Left lung (tissue), 14 donors: ENCODE measurements at places on chromosomes 3 and 15. TPM values are rescaled to one million over a fixed set of nuclear protein-coding genes. Genes with fewer than 3 reads are reported as not detected.

GRCh38 chr3:36282766-36283165, 97.5 kb upstream of the STAC start:
- no peak for DNase-seq
- H3K27ac ChIP-seq, result no peak overlapping the region
- no peaks in the 10 kb centered on the region for H3K4me1 ChIP-seq
- H3K27me3 ChIP-seq, result no peaks in the 10 kb centered on the region

GRCh38 chr15:48426044-48426443, 94.8 kb downstream of the DUT start:
- DNase-seq, result no peak
- no peak overlapping the region for H3K27ac ChIP-seq
- H3K4me3 ChIP-seq, result no peak overlapping the region
- no peaks in the 10 kb centered on the region for H3K4me1 ChIP-seq
- peaks cover 40% of the 10 kb centered on the region for H3K36me3 ChIP-seq

GOLGA8S gene
- 0.29 TPM for total RNA-seq

GRCh38 chr3:119571230-119571629, 8.1 kb upstream of the ADPRH start:
- H3K4me1 ChIP-seq, result peaks cover 19% of the 10 kb centered on the region
- no peaks in the 10 kb centered on the region for H3K36me3 ChIP-seq
- H3K4me3 ChIP-seq, result no peak overlapping the region
- H3K27me3 ChIP-seq, result no peaks in the 10 kb centered on the region
- H3K27ac ChIP-seq, result peak overlapping the region; percentile 13

DNA sequence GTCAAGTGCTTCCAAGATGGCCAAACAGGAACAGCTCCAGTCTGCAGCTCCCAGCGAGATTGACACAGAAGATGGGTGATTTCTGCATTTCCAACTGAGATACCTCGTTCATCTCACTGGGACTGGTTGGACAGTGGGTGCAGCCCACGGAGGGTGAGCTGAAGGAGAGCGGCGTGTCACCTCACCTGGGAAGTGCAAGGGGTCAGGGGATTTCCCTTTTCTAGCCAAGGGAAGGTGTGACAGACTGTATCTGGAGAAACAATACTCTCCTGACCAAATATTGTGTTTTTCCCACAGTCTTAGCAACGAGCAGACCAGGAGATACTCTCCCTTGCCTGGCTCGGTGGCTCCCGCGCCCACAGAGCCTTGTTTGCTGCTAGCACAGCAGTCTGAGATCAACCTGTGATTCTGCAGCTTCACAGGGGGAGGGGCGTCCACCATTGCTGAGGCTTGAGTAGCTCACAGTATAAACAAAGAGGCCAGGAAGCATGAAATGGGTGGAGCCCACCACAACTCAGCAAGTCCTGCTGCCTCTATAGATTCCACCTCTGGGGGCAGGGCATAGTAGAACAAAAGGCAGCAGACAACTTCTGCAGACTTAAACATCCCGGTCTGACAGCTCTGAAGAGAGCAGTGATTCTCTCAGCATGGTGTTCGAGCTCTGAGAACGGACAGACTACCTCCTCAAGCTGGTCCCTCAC, 293.5 kb upstream of the SUCLG2 start:
- H3K4me3 ChIP-seq, result no peak overlapping the region
- no peak for DNase-seq
- no peaks in the 10 kb centered on the region for H3K27me3 ChIP-seq
- H3K4me1 ChIP-seq, result no peaks in the 10 kb centered on the region

DNA sequence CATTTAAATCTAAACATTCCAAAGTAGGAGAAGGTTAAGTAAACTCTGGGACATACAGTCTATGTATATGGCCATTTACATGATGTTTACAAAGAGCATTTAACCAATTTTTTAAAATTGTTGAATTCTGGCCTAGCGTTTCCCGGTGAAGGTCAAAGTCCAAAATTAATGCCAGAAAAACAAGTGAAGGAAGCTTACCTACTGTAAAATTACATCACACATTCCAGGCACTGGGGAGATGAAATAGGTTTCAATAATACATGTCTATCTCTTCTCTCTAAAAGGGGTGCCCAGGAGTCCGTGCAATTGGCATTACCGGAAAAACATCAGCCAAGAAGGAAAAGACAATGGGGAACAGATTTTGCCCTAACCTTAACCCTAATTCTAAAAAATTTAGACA, 358.8 kb downstream of the VPS13C start:
- no peak overlapping the region for H3K27ac ChIP-seq
- H3K4me1 ChIP-seq, result no peaks in the 10 kb centered on the region
- H3K36me3 ChIP-seq, result no peaks in the 10 kb centered on the region
- DNase-seq, result no peak
- no peak overlapping the region for H3K4me3 ChIP-seq
- H3K27me3 ChIP-seq, result peaks cover 7% of the 10 kb centered on the region

GRCh38 chr15:31344823-31345605, 18.4 kb downstream of the KLF13 start:
- H3K36me3 ChIP-seq, result no peaks in the 10 kb centered on the region
- peak overlapping the region; percentile 85 for H3K27ac ChIP-seq
- H3K4me1 ChIP-seq, result peaks cover 99% of the 10 kb centered on the region
- H3K27me3 ChIP-seq, result no peaks in the 10 kb centered on the region

PXYLP1 gene
- total RNA-seq, result 14.3 TPM

STAC gene
- total RNA-seq, result 14.3 TPM

GRCh38 chr3:185308126-185308754, 54.4 kb upstream of the EHHADH start:
- H3K4me3 ChIP-seq, result no peak overlapping the region
- no peaks in the 10 kb centered on the region for H3K4me1 ChIP-seq
- no peak overlapping the region for H3K27ac ChIP-seq

CGNL1 gene
- 68.1 TPM for total RNA-seq

DNA sequence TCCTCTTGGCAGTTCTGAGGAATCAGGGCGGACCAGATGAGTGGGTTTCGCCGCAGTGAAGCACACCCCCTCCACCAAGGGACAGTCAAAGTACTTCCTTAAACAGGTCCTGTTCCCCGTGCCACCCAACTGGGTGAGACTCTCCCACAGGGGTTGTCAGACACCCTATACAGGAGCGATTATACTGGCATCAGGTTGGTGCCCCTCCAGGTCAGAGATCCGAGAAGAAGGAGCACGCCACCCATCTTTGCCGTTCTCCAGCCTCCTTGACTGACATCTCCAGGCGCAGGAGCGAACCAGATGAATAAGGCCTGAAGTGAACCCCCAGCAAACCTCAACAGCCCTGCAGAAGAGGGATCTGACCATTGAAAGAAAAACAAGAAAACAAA, 108.1 kb upstream of the ZBTB20 start:
- no peak overlapping the region for H3K27ac ChIP-seq
- no peaks in the 10 kb centered on the region for H3K4me1 ChIP-seq
- no peak overlapping the region for H3K4me3 ChIP-seq
- H3K36me3 ChIP-seq, result no peaks in the 10 kb centered on the region
- H3K27me3 ChIP-seq, result no peaks in the 10 kb centered on the region

GRCh38 chr3:72008226-72008996, 223.5 kb upstream of the PROK2 start:
- H3K4me1 ChIP-seq, result peaks cover 20% of the 10 kb centered on the region
- peak overlapping the region; percentile 47 for H3K27ac ChIP-seq
- no peaks in the 10 kb centered on the region for H3K27me3 ChIP-seq
- no peaks in the 10 kb centered on the region for H3K36me3 ChIP-seq
- DNase-seq, result no peak

DNA sequence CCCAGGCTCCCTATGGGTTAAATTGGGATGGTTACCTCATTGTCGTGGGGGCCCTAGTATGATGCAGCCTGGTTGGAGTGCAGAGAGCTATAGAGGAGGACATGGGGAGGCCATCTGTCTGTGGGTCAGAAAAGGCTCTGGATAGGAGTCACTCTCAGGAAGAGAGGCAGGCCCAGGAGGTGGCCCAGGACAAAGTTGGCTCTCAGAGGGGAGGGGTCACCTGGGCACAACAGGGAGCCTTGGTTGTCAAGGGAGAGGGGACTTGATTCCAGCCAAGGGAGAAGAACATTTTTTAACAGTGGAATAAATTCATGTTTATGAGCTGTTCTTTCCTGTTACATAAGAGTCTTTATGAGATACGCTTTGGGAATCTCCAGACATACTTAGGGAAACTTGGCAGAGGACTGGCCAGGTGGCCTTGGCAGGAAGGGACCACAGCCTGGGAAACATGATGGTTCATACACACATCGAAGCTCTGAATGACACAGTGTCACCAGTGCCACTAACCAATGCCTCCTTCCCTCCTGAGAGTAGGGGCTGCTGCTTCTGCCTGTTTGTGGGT, 27.5 kb upstream of the LCTL start:
- no peak for DNase-seq
- no peak overlapping the region for H3K4me3 ChIP-seq
- no peaks in the 10 kb centered on the region for H3K27me3 ChIP-seq
- H3K27ac ChIP-seq, result no peak overlapping the region

- no peaks in the 10 kb centered on the region for H3K27me3 ChIP-seq
- no peak for DNase-seq
- H3K4me3 ChIP-seq, result no peak overlapping the region
- no peak overlapping the region for H3K27ac ChIP-seq
- peaks cover 57% of the 10 kb centered on the region for H3K4me1 ChIP-seq
These were observed 54.1 kb upstream of the CCR2 start for GRCh38 chr3:46299608-46300460.

- H3K36me3 ChIP-seq, result no peaks in the 10 kb centered on the region
- no peak overlapping the region for H3K4me3 ChIP-seq
- H3K27ac ChIP-seq, result no peak overlapping the region
- no peaks in the 10 kb centered on the region for H3K4me1 ChIP-seq
These were observed 94.5 kb downstream of the GOLIM4 start for GRCh38 chr3:168001244-168001643.

DNA sequence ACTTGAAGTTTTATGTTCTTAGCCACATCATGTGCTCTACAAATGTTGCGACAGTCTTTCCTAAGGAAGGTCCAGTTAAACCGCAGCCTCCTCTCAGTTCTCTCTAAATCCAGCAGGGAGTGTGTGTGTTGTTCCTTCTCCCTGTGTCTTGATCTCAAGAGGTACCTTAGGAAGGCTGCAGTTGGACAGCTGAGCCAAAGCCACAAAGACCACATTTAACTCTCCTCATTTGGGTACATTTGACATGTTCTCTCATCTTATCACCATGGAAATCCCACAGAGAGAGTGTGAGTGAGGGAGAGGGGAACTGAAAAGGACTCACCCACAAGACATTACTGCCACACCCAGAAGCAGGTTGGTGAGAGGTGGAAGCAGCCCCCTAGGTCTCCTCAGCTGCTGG, 79.5 kb downstream of the CD200R1L start:
- DNase-seq, result no peak
- H3K4me1 ChIP-seq, result no peaks in the 10 kb centered on the region
- no peaks in the 10 kb centered on the region for H3K27me3 ChIP-seq
- no peak overlapping the region for H3K4me3 ChIP-seq
- H3K36me3 ChIP-seq, result no peaks in the 10 kb centered on the region

GRCh38 chr3:89402051-89402450, 294.6 kb downstream of the EPHA3 start:
- H3K27ac ChIP-seq, result no peak overlapping the region
- H3K4me3 ChIP-seq, result no peak overlapping the region
- DNase-seq, result no peak
- no peaks in the 10 kb centered on the region for H3K4me1 ChIP-seq
- H3K27me3 ChIP-seq, result no peaks in the 10 kb centered on the region
- no peaks in the 10 kb centered on the region for H3K36me3 ChIP-seq
